ENCODE measurements at places on chromosomes 13 and 19.

- DNase-seq: no peak
Measured at GRCh38 chr19:49779731-49780555, 13.1 kb downstream of the AP2A1 start.

GRCh38 chr19:19205416-19206410 lies 2.5 kb upstream of the NR2C2AP start:
- peak; percentile 37 for DNase-seq

DNA sequence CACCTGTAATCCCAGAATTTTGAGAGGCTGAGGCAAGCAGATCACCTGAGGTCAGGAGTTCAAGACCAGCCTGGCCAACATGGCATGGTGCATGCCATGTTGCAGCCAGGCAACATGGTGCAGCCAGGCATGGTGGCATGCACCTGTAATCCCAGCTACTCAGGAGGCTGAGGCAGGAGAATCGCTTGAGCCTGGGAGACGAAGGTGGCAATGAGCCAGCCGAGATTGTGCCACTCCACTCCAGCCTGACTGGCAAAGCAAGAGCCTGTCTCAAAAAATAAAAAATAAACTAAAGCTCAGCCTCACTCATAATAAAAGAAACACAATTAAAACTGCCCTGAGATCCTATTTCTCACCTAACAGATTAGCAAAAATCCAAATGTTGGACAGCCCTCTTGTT lies 49.7 kb upstream of the MAP3K10 start:
- peak; percentile 7 for DNase-seq

DNA sequence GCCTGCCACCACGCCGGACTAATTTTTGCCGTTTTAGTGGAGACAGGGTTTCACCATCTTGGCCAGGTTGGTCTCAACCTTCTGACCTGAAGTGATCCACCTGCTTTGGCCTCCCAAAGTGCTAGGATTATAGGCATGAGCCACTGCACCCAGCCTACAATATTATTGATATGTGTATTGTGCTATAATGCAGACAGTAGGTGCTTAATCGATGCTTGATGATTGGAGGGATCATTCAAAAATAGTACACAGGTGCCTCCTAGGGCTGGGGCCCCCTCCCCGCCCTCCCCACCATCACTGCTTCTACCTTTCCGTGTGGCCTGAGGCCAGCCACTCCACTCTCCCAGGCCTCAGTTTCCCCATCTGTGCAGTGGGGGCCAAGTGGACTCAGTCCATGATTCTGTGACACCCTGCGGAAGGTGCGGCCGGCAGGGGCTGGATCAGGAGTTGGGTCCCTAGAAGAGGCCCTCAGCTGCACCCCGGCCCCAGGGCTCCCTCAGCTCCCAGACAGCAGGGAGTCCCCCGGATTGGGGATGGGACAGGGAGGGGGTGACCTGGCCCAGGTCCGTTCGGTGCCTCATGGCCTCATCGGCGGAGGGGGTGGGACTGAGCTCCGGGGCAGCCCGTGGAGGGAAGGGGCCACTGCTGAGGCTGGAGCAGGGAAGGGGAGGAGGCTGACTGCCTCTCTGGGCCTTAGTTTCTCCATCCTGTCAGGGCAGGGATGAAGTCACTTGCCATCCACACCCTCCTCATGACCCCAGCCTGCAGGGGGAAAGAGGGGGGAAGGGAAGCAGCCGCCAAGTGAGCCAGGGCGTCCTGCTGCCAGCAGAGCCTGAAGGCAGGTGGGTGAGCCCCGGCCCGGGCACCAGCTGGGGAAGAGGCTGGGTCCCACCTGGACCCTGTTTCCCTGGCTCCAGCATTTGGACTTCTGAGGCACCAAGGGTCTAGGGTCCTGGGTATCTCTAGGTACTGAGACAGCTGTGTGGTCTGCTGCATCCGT lies 1.2 kb downstream of the ADAMTSL5 start:
- DNase-seq: no peak

- DNase-seq: no peak
Measured at GRCh38 chr19:4521170-4521887, 3.0 kb upstream of the PLIN4 start.

DNA sequence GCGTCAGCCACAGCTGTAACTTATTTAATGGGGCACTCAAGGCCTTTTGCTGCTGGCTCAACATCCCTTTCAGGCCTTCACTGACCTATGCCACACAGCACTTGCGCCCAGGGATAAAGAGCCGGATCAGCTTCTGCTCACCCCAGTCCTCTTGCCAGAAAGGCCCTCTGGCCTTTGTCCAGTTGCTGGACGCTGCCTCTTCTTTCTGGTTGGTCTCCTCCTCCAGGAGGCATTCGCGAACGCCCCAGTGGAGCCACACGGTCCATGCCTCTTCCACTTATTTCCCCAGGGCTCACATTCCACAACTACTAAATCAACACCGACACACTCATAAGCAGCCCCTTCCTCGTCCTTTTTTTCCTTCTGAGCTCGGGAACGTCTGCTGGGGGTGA lies 3.7 kb upstream of the ZNF329 start:
- no peak for DNase-seq

Measured in NCI-H69 (cell line).